ENCODE measurements at places on chromosomes 2 and 18. TPM values are rescaled to one million over a fixed set of nuclear protein-coding genes. Genes with fewer than 3 reads are reported as not detected.

SERPINB13 gene
- not detected for total RNA-seq

- DNase-seq = no peak
Measured at GRCh38 chr2:182767578-182767977, 51.5 kb downstream of the DNAJC10 start.

KIF1A gene
- 1.6 TPM for total RNA-seq

ONECUT2 gene
- 0.23 TPM for total RNA-seq

DNA sequence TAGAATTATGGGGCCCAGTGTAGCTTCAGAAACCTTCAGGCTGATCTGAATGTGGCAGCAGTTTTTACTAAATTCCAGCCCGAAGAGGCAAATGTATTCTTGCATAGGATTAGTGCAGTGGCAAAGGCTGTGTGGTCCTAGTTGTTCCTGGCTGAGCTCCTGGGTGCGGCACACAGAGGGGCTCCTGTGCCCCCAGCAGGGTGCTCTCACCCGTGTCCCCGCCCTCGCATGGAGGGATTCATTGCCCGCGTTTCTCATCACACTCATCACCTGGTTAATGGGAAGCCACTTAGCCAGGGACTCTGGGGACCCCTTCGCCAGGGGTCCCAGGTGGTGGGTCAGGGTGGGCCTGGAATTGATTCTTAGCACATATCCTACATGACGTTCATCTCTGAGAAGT, 3.9 kb downstream of the KCNG2 start:
- DNase-seq = no peak

Measured in heart right ventricle (tissue), 16 donors.